ENCODE measurements at places on chromosomes 1 and 21.

DNA sequence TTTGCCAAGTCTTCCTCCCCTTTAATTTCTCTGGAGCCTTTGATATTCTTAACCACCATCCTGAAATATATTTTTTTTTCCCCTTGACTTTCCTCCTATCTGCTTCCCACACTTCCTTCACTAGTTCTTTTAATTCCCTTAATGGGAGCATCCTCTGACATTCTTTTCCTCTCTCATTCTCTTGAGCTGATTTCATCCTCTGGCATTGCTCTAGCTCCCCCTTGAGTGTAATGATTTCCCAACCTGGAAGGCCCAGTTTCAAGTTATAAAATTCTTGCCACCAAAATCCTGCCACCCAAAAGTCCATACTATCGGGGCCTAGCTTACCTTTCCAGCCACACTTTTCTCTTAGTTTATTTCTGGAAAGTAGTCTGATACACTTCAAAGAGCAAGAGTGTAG lies 39.5 kb upstream of the UBE2U start:
- DNase-seq = no peak

DNA sequence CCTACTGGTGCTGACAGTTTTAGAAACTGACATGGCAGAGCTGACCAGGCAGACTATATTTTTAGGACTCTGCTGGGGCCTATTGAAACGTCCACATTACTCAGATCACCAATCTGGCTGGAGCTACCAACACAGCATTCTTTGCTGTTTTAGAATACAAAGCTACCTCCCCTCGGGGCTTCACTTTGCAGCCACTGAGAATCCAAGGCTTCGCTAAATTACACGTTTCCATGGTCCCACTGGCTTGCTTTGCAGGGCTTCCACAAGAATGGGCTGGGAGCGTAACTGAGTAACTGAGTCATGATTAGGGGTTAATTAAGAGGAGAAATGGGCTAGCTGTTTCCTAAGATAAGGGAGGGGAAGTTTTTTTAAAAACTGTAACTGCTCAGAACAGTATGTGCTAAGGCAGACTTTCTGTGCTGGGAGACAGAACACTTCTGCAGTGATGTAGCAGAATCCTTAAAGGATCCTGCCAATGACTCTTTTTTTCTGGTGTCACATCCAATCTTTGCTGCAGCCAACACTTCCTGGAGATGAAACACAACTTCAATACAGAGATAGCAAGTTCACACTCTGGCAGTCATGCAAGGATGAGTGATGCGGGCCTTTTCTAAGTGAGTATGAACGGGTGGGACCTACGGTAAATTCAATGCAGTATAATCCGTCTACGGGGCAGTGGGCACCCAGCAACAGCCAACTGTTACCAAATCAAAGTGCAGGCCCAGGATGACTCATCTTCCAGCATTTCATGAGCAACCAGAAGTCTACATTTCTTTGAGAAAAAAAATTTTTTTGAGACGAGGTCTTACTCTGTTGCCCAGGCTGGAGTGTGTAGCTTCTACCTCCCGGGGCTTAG lies 21.5 kb downstream of the NDUFS5 start:
- DNase-seq = no peak

- no peak for DNase-seq
Measured at GRCh38 chr1:24440436-24440835, 24.8 kb downstream of the NIPAL3 start.

DNA sequence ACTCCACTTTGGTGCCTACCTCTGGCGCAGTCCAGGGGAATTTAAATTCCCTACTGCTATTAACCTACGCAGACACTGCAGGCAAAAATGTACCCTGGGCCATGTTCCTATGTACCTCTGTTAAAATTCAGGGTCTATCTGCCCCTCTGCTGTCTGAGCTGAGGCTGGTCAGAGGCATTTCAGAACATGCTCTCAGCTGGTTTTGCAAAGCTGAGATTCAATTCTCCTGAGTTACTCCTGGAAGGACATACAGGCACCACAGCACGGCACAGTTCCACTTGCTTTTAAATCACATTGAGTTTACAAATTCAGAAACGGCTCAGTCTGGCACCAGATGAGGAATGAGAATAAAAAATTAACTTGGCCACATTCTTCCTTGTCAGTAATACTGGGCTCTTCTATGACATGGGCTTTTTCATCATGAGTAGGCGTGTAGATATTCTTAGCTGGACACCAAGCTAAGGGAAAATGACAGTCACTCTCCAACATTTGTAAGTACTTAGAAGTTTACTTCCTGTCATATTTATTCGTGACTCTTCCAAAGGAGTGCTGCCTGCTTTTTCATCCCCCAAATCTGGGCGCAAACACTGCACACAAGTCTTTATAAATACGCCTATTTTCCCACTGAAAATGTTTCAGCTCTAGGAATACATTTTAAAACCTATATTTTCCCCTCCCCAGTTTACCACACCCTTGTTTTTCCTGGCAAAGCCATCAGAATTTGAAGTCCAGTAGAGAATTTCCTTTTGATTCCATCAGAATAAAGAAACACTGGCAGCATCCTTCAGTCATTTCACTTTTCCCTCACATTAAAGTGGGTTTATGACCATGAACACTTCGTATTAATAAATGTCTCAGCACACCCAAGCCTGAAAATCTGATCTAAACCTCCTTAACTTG lies 1.9 kb downstream of the C1orf198 start:
- DNase-seq = no peak

GRCh38 chr1:101044749-101045148 lies 19.2 kb upstream of the DPH5 start:
- DNase-seq = no peak

DNA sequence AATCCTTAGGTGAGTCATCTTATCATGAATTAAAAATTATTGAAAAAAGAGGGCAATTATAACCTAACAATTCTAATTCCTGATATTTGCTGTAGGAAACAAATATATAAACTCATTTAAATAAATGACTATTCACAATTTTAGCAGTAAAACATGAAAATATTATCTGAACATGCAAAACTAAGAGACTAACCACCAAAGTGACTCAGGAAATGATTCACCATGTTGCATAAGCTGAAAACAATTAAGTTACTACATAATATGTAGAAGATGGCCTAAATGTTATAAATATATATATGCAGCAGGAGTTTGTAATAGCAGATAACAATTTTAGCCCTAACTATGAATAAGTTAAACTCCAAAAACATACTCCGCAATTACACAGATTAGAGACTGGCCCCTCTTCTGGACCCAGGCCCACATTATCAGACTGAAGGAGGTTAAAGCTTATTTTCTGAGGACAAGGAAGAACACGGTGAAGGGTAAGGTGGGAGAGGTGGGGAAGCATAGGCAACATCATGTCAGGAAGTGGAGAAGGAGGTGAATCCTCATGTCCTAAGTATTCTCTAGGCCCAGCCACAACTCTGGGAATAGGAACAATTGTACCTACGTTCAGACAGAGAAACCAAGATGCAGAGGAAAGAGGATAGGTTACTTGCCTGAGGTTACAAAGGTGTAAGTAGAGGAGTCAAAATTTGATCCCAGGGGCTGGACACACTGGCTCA lies 15.6 kb upstream of the AIM2 start:
- no peak for DNase-seq

Data from NCI-H2029 treated with DMSO at 0.1 percent for 48 hours (cell line).